M059J (cell line): ENCODE measurements at places on chromosomes 5 and 9. TPM values are rescaled to one million over a fixed set of nuclear protein-coding genes. Genes with fewer than 3 reads are reported as not detected.

GRCh38 chr9:83965350-83966208, 14.4 kb downstream of the HNRNPK start:
- DNase-seq: peak; percentile 42

DNA sequence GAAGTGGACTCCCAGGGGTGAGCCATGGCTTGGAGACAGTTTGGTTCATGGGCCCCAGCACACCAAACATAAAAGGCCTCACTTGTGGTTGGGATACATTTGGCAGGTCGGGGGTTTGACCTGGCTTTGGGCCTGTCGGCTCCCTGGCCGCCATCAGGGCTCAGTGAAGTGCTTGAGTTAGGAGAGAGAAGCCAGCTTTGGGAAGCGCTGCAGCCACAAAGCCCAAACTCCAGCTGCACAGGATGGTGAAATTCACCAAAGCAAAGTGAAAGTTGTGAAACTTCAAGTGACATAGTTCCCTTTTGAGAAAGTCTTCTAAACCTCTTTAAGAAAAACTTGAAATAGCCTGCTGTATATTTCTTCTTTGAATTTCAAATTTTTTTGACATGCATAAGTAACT, 27.5 kb downstream of the SLC46A2 start:
- no peak for DNase-seq

- DNase-seq: no peak
These were observed 398.9 kb downstream of the PLK2 start for GRCh38 chr5:58060996-58061395.

Gene ENG
- total RNA-seq: 25.9 and 46.1 TPM in 2 replicates

DNA sequence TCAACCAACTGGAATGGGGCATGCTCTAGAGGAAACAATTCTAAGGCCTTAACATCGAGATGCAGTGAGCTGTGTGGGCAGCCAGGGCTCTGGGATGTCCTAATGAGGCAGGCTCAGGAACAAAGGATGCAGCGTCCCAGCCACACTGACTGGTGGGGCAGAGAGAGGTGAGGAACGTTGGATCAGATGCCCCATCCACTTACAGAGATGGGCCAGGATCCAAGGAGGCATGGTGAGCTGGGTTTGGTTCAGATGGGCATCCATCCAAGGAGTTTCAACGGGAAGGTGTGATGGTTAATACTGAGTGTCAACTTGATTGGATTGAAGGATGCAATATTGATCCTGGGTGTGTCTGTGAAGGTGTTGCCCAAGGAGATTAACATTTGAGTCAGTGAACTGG, 15.5 kb upstream of the MARCHF6 start:
- no peak for DNase-seq

- DNase-seq: peak; percentile 4
These were observed 7.8 kb downstream of the IL6ST start for GRCh38 chr5:55986931-55987330.

DNA sequence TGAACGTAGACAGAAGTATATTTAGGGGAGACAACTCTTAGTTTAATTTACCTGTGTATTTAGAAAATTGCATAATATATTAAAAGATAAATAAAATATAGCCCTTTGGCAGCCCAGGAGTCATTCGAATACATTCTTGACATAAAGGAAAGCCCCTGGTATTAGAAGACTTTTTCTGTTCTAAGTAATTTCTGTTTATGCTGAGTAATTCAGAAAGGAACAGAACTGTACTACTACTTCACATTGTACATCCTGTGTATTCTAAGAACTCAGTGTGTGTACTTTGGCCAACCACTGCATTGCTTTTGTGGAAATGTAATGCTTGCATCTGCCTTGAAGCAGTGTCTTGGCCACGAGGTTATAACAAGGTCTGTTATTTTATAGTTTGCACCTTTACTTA, 136.4 kb downstream of the KDM4C start:
- no peak for DNase-seq
